ENCODE measurements at places on chromosomes 13 and 19.

DNA sequence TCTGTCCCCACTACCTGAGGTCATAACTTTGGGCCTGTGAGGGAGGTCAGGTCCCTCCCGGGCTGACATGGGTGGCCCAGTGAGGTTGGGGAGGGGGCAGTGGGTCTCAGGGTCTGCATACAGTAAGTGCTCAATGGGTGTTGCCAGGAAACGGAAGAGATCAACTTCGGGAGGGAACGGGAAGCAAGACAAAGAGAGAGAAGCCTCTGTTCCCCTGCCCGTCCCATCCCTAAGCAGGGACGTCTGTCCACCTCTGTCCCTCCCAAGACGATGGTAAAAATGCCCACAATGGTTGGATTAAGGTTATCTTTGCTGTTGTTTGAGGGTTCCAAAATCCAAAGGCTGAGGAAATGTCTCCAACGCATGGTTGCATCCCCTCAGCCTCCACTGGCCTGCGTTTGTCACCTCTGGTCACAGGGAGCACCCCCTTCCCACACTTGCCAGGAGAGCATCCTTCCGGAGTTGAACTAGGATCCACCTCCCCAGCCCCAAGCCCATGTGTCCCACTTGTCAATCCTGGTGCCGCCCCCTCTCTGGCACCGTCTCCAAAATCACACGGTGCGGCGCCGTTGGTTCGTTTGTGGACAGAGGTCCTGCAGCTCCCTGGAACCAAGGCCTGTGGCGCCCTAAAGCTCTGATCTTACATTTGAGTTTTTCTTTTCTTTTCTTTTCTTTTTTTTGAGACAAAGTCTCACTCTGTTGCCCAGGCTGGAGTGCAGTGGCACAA lies 774 bp upstream of the HOMER3 start:
- no peak for DNase-seq

DNA sequence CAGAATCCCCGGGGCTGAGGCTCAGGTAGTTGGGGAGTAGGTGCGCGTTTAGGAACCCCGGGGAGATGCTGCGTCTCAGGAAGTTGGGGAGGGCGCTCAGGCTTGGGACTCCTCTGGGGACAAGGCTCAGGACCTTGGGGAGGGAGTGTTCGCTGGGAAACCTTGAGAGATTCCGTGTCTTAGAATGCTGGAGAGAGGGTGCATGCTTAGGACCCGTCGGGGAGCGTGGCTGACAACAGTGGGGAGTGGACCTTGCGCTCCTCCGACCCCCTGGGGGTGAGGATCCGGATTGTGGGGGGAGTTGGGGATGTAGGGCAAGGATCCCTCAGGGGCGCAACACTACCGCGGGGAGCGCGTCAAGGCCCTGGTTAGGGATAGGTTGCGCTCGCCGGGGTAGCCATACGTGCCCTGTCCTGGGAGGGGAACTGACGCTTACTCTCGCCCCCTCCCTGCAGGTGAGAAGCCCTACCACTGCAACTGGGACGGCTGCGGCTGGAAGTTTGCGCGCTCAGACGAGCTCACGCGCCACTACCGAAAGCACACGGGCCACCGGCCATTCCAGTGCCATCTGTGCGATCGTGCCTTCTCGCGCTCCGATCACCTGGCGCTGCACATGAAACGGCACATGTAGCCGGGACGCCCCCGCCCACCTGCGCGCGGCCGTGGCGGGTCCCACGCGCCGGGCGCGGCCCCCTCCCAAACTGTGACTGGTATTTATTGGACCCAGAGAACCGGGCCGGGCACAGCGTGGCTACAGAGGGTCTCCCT lies 2.0 kb downstream of the KLF2 start:
- peak; percentile 45 for DNase-seq

- DNase-seq, result no peak
Measured at GRCh38 chr13:112688560-112689302, 1.1 kb upstream of the ATP11A start.

- DNase-seq, result no peak
Measured at GRCh38 chr13:74372511-74372910, 238.3 kb upstream of the KLF12 start.

All from right hindlimb (tissue), 1 donor.